ENCODE measurements at places on chromosomes 3 and 15.

GRCh38 chr3:133540896-133541674 lies 32.4 kb upstream of the CDV3 start:
- DNase-seq, result no peak

- no peak for DNase-seq
Measured at GRCh38 chr15:100596792-100597191, 5.2 kb downstream of the LINS1 start.

DNA sequence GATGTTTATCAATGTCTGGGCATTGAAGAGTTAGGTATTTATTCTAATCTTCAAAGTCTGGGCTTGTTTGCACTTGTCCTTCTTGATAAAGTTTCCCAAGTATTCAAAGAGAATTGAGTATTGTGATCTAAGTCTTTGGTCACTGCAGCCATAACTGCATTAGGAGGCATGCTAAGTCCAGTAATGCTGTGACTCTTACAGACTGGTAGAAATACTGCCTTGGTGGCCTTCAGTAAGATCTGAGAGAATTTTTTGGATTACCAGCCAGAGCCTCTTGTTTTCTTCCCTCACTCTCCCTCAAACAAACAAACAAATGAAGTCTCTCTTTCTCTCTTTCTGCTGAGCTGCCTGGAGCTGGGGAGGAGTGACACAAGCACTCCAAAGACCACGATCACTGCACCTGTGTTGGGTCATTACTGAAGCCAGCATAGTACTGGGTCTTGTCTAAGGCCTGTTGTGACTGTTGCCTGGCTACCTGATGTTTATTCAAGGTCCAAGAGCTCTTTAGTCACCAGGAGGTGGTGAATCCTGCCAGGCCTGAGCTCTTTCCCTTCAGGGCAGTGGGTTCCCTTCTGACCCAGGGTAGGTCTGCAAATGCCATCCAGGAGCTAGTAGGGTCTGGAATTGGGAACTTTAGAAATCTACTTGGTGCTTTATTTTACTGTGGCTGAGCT lies 14.8 kb upstream of the RBP2 start:
- no peak for DNase-seq

- DNase-seq, result no peak
Measured at GRCh38 chr15:80906159-80906766, 83.4 kb downstream of the MESD start.

DNA sequence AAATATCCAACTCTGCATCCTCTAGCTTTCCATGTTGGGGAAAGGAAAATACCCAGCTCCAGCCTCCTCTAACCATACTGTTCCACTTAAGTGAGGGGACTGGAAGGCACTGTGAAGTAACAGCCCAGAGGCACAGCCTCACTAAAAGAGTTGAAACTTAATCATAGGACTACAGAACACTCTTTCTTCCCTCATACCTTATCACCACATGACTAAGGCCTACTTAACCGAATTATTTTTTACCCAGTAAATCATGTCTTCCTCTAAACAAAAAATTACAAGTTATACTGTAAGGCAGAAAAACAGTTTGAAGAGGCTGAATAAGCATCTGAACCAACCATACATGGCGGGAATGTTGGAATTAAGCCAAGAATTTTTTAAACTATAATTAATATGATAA lies 207.4 kb upstream of the MME start:
- no peak for DNase-seq

DNA sequence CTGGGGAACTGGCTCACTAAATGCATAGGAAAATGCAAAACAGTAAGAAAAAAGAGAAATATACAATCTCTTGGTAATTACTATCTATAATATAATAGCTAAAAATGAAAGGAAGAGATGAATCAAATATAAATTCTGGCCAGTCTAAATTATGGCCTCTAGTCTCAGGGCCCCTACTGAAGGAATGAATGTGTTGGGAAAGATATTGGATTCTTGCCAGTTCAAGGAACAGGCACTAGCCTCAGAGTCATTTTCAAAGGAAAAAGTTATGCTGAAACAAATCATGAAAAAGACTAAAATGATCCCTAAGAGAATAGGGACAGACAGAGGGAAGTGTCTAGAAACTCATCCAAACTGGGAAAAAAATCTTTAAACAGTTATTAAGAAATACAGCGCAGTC lies 62.4 kb downstream of the C3orf80 start:
- DNase-seq, result no peak

DNA sequence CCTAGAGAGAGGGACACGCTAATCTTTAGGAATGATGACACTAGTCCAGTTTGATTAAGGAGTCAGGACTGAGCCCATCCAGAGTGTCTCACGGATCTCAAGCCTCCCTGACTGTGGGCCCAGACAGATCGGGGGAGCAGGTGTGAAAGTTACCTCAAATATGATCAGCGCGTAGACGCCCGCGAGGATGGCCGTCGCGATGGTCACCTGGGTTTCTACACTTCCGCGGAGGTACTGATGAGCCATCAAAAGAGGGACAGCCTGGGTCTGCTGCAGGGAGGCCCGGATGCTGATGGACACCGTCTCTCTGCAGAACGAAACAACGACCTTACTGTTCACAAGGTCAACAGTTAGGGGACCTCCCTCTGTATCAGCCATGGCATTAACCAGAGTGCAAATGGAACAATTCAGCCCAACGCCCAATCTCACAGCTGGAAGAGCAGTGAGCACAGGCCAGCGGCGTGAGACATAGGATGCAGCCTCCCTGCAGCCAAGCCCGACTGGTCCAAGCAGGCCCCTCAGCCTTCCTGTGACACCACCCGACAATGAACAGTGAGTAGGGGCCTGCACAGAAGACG lies 84.4 kb downstream of the OCA2 start:
- no peak for DNase-seq

All from germinal center (tissue), 1 donor.